Adipocyte (in vitro differentiated cells): ENCODE measurements at places on chromosomes 2 and 18.
A peak's percentile ranks its signal among the peaks of the same experiment; 100 is the strongest.

- DNase-seq = no peak
These were observed 78.4 kb downstream of the SETBP1 start for GRCh38 chr18:44758861-44759631.

GRCh38 chr2:107088156-107088555 is 202.2 kb upstream of the ST6GAL2 start:
- DNase-seq = no peak

DNA sequence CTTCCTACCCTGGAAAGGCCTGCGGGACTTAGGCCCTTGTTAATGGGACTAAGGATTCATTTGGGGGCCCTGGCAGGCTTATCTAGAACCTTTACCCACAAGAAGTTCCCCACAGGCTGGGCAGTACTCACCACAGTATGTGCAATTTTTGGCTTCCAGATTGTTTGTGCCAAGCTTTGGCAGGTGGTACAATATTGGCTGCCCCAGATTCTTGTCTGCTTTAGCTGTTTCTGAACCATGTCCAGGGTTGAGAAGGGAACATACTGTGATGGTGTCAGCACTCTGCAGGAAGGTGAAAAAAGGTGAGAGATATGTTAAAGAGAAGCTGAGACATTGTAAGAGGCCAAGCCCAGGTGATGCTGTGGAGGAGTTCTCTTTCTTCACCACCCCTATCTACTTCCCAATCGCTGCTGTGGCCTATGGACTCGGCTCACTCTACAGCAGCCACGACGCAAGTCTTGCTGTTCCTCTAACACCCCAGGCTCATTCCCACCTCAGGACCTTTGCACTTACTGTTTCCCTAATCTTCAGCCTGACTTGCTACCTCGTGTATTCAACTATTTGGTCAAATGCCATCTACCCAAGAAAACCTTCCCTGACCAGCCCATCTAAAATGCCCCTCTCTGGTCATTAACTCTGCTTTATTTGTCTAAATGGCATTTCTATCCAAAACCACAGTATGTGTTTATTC is 9.2 kb downstream of the SLC4A5 start:
- no peak for DNase-seq

GRCh38 chr2:162090109-162090508 is 16.1 kb upstream of the DPP4 start:
- peak; percentile 11 for DNase-seq
